ENCODE measurements at places on chromosomes 1 and 21.

DNA sequence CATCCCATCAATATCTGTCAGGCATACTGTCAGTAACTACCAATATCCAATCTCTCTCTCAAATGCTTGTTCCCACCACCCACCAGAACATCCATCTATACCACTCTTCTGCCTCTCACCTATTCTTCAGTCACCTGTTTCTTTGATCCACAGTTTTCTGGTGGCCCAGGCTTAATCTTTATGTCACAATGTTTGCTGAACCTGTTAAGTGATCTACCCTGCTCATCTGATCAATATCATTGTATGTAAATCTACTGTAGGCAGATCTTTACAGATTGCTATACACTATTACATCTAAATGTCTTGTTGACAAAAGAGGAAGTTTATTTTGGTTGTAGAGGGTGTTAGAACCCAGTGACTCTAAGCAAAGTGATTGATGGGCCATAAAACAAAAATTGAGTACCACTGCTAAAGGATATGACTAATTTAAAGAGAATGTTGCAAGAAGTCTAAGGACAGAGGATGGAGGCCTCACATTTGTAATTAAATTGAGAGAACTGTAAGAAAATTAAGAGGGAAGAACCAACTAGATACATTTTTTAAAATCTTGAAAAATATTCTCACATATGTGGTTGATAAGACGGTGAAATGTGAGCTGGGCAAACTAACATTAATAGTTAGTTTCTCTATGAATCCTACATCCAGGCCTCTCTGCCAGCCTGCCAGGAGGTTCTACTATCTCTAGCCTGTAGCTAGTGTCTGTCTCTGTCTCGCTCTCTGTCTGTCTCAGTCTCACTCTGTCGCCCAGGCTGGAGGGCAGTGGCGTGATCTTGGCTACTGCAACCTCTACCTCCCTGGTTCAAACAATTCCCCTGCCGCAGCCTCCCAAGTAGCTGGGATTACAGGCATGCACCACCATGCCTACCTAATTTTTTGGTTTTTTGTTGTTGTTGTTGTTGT lies 34.1 kb downstream of the EGLN1 start:
- peaks cover 6% of the 10 kb centered on the region for H3K36me3 ChIP-seq
- no peak for DNase-seq
- H3K27ac ChIP-seq, result peak overlapping the region; percentile 73
- H3K4me3 ChIP-seq, result no peak overlapping the region

- peaks cover 81% of the 10 kb centered on the region for H3K36me3 ChIP-seq
- H3K4me1 ChIP-seq, result peaks cover 7% of the 10 kb centered on the region
- no peak overlapping the region for H3K4me3 ChIP-seq
- peak; percentile 69 for DNase-seq
- H3K27me3 ChIP-seq, result no peaks in the 10 kb centered on the region
- H3K27ac ChIP-seq, result no peak overlapping the region
Measured at GRCh38 chr1:230917284-230918135, 49.2 kb upstream of the C1orf198 start.

DNA sequence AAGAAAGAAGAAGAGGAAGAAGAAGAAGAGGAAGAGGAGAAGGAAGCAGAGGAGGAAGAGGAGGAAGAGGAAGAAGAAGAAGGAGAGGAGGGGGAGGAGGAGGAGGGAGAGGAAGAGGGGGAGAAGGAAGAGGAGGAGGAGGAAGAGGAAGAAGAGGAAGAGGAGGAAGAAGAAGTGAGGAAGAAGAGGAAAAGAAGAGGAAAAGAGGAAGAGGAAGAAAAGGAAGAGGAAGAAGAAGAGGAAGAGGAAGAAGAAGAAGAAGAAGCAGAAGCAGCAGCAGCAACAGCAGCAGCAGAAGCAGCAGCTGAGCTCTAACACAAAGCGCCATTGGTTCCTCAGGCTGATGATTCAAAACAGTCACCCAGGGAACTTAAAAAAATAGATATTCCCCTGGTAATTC lies 34.0 kb downstream of the DNAI4 start:
- DNase-seq, result no peak
- H3K36me3 ChIP-seq, result no peaks in the 10 kb centered on the region
- no peak overlapping the region for H3K27ac ChIP-seq
- H3K27me3 ChIP-seq, result no peaks in the 10 kb centered on the region
- no peaks in the 10 kb centered on the region for H3K4me1 ChIP-seq

- DNase-seq, result no peak
- H3K4me3 ChIP-seq, result no peak overlapping the region
- H3K27me3 ChIP-seq, result no peaks in the 10 kb centered on the region
- H3K36me3 ChIP-seq, result peaks cover 68% of the 10 kb centered on the region
- H3K27ac ChIP-seq, result peak overlapping the region; percentile 81
Measured at GRCh38 chr1:227748496-227749182, 13.4 kb downstream of the SNAP47 start.

- H3K27me3 ChIP-seq, result no peaks in the 10 kb centered on the region
- H3K4me3 ChIP-seq, result no peak overlapping the region
- DNase-seq, result no peak
- peaks cover 80% of the 10 kb centered on the region for H3K4me1 ChIP-seq
- H3K36me3 ChIP-seq, result peaks cover 15% of the 10 kb centered on the region
Measured at GRCh38 chr1:160581961-160582360, 2.7 kb upstream of the CD84 start.

Measured in activated T-cell treated with anti-CD3 and anti-CD28 coated beads, Interleukin-2, amount 50 U/mL, for 24 hours (primary cell).